AG09319 (cell line): ENCODE measurements at places on chromosomes 16 and 17.

DNA sequence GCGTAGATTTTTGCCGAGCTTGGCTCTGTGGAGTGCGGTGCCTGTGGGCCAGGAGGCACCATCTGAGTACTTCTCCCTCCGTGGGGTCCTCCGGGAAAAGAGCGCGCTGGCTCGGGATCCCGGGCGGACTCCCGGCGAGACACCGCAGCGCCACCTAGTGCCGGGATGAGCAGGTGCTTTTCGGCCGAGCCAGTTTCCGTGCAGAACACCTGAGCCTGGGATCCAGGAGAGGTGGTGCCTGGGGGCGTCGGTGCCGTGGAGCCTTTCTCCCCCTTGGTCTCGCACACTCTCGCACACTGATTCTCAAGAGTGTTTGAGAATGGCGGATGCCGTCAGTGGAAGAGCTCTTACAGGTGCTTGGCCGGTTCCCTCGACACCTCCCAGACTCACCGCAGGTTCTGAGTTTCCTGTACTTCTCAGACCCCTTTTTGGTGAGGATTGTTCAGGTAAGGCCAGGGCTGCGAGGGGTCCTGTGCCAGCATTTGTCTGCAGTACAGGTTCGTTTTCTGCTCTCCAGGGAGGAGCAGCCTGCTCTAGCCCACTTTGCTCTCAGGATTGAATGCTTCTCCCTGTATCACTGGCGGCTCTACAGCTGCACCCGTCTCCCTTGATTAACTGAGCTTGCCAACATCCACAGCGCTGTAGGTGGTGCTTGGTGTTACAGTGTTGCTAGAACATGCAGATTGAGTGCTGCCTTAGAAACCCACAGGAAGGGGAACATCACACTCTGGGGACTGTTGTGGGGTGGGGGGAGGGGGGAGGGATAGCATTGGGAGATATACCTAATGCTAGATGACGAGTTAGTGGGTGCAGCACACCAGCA is 23.3 kb downstream of the TBCD start:
- DNase-seq: no peak

GRCh38 chr16:83031524-83031923 is 404.8 kb downstream of the CDH13 start:
- no peak for DNase-seq

- no peak for DNase-seq
Observed at GRCh38 chr17:70947636-70948565, 778.6 kb downstream of the KCNJ2 start.

GRCh38 chr17:69854225-69854780 is 220.7 kb upstream of the KCNJ16 start:
- no peak for DNase-seq

GRCh38 chr17:16494059-16494458 is 2.1 kb upstream of the LRRC75A start:
- DNase-seq: no peak

DNA sequence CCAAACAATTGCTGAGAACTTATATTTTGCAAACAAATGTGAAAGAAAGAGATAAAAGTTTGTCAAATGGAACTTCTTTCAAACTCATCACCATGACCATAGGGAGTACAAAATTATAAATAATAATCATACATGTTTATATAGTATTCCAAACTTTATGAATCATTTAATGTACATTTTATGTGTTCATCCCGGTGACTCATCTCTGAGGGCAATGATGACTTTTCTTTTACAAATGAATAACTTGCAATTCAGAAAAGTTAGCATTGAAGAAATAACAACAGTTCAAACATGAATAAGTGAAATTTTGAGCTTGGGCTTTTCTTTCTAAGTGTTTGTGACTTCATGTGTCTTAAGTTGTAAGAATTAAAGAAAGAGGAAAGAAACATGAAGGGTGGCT is 66.3 kb upstream of the CDH8 start:
- DNase-seq: no peak

GRCh38 chr17:17177176-17177575 is 29.0 kb downstream of the PLD6 start:
- DNase-seq: no peak

DNA sequence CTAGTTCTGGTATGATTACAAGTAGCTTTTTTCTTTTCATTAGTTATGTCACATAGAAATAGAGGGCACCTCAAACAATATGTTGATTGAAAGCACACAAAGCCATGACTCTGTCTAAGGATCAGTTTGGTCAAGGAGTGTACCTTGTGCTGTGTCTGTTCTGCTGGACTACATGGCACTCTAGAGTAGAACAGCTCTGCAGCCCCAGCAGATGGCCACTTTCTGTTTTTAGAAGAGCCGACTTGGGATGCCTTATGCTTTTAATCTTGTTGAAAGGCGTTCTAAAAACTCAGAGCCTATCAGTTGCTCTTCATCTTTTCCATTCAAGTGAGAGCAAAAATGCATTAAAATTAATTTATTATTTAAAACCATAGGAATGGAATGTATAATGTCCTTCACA is 49.3 kb upstream of the CA10 start:
- DNase-seq: no peak

GRCh38 chr17:40173091-40173777 is 4.0 kb upstream of the RAPGEFL1 start:
- DNase-seq: no peak

- DNase-seq: no peak
Observed at GRCh38 chr17:82527898-82528297, 8.4 kb downstream of the FOXK2 start.

GRCh38 chr17:75366432-75366831 is 39.0 kb downstream of the GRB2 start:
- no peak for DNase-seq

DNA sequence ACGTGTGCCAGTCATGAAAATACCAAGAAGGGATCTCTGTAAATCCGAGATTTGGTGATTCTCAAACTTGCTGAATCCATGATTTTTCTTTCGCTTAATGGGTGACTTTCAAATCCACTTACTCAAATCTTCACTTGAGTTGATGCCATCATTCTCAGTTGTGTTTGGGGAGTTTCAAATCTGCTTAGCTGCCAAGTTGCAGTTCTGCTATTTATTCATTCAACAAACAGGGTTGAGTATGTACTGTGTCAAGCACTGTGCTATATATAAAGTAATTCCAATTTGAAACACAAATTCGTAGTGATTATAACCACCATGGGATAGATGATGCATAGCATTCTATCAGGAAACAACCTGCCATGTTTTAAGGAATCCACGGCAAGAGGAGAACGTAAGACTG is 394.3 kb downstream of the CDH13 start:
- DNase-seq: no peak

DNA sequence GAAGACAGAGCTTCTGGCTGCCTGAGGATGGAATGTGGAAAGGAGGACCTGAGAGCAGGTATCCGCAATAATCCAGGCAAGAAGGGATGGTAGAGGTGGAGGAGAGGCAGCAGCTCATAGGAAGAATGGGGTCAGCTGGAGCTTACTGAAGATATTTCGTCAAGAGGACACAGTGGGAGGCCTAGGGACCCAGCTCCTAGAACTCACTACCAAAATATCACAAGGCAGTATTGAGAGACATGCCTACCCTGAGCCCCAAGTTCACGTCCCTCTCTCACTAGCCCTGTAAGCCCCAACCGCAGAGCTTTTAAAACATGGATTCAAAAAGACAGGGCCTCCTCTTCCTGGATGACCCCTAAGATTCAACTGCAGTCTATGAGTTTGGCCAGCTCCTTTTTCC is 14.2 kb upstream of the CCL8 start:
- no peak for DNase-seq

DNA sequence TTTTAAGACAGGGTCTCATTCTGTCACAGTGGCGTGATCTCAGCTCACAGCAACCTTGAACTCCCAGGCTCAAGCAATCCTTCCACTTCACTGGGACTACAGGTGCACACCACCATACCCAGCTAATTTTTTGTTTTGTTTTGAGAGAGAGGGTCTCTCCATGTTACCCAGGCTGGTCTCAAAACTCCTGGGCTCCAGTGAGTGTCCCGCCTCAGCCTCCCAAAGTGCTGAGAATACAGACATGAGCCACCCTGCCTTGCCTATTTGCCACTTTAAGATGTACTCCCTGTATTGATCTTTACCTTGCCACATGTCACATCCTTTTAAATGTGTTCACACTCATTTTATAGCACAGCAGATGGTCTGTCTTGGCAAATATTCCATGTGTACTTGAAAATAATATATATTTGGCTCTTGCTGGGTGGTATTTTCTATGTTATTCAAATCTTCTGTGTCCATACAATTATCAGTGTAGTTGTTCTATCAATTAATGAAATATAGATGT is 50.5 kb downstream of the VMP1 start:
- no peak for DNase-seq

- no peak for DNase-seq
Observed at GRCh38 chr17:54544249-54544648, 356.4 kb upstream of the TOM1L1 start.

- DNase-seq: no peak
Observed at GRCh38 chr16:65817066-65817465, 549.4 kb upstream of the CDH5 start.

DNA sequence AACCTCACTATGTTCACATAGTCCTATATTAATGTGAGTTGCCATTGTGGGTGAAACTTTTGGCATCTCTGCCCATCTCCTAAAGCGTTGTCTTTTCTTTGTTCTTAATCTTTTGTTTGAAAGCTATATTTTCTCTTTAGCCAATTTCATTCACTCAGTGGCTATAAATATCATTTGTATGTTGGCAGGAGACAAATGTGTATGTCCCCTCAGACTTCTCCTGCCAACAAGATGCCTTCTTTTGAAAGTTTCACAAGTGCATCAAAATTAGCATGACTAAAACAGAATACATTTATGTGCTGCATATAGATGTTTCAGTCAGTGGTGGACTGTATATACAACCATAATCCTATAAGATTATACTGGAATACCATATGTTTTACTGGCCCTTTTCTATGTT is 109.0 kb downstream of the CA10 start:
- no peak for DNase-seq

DNA sequence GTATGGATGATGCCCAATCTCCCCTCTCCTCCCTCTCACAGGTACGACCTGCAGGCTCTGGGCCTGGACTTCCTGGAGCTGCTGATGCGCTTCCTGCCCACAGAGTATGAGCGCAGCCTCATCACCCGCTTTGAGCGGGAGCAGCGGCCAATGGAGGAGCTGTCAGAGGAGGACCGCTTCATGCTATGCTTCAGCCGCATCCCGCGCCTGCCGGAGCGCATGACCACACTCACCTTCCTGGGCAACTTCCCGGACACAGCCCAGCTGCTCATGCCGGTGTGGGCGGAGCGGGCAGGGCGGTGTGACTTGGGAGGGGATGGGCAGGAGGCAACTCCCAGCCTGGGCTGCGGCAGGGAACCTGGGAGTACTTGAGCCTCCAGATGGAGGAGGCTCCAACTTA is 18.1 kb downstream of the SPATA32 start:
- DNase-seq: no peak

GRCh38 chr16:1458336-1458976 is 14.1 kb upstream of the CCDC154 start:
- DNase-seq: no peak

- DNase-seq: no peak
Observed at GRCh38 chr17:59221159-59221847, 992 bp downstream of the GDPD1 start.

- peak; percentile 48 for DNase-seq
Observed at GRCh38 chr17:20266806-20267458, 200.4 kb downstream of the LGALS9B start.

GRCh38 chr16:27597361-27597760 is 47.4 kb downstream of the KATNIP start:
- DNase-seq: no peak

DNA sequence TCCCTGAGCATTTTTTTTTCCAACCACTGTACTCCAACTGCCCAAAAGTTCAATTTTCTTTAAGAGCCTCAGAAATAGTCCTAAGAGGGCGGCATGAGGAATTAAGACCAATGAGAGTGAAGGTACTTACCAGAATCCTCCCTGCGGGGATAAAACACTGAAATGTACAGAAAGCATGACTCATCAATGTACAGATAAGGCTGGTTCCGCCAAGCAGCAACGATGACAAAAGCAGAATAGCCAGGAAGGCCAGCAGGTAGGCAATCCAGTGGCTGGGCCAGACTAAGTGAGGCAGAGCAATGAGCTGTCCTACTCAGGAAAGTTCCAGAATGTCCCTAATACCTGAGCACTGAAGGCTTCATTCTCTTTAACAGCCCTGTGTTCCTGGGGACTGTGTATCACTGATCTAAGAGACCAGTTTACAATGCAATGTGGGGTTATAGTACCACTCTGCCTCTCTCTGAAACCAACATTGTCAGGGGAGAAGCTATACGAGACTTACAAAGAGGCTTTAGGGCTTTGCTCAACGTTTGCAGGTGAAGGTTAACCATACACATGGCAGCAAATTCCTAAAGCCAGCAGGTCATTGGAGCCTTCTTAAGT is 11.0 kb upstream of the GPR139 start:
- DNase-seq: no peak

DNA sequence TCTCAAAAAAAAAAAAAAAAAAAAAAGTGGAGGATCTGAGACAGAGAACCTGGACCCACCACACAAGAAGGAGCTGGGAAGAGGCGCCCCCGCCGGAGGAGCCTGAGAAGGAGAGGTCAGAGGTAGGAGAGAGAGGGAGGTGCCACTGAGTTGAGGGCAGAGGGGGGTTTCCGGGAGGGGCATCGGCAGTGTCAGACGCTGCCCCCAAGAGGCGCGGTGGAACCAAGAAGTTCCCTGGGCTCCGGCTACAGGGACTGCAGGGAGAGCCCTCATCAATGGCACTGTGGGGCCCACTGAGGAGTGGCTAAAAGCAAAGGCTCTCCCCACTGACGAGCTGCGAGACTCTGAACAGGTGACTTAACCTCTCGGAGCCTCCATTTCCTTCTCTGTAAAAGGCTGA is 4.2 kb downstream of the CCDC42 start:
- DNase-seq: no peak

GRCh38 chr17:15076991-15077663 is 188.0 kb downstream of the PMP22 start:
- DNase-seq: no peak

- no peak for DNase-seq
Observed at GRCh38 chr17:11889266-11889665, 108.0 kb downstream of the ZNF18 start.

DNA sequence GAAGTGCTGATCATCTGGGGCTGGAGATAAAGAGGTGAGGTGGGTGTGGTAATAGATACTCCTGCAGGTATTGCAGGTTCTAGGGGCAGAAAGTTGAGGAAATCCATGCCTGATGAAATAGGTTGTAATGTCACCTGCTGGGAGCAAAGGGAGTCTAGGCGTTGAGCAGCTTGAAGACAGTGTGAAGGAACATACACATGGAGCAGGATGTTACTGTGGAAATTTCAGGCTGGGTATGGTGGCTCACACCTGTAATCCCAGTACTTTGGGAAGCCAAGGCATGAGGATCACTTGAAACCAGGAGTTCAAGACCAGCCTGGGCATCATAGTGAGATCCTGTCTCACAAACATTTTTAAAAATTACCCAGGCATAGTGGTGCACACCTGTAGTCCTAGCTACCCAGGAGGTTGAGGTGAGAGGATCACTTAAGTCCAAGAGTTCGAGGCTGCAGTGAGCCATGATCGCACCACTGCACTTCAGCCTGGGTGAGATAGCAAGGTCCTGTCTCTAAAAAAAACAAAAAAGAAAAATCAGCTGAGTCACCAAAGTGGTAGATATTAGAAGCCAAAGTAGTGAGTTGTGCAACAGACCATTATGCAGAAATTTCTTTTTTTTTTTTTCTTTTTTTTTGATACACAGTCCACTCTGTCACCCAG is 9.1 kb upstream of the CRYBA1 start:
- no peak for DNase-seq
